ENCODE measurements at places on chromosomes 1 and 21. TPM values are rescaled to one million over a fixed set of nuclear protein-coding genes. Genes with fewer than 3 reads are reported as not detected.

Gene HES3
- total RNA-seq: not detected

Gene GBP1
- total RNA-seq: 0.07 TPM

Gene CFAP45
- total RNA-seq: 0.51 TPM

Gene TNFRSF8
- total RNA-seq: 0.09 TPM

Gene BTG2
- total RNA-seq: 10.2 TPM

Gene IGSF3
- 17.9 TPM for total RNA-seq

Gene EDARADD
- total RNA-seq: 2.9 TPM

Gene ERO1B
- 3.4 TPM for total RNA-seq

Gene TSPAN1
- 3.1 TPM for total RNA-seq

Gene ERG
- total RNA-seq: 0.03 TPM
